ENCODE measurements at places on chromosomes 2 and 18.

DNA sequence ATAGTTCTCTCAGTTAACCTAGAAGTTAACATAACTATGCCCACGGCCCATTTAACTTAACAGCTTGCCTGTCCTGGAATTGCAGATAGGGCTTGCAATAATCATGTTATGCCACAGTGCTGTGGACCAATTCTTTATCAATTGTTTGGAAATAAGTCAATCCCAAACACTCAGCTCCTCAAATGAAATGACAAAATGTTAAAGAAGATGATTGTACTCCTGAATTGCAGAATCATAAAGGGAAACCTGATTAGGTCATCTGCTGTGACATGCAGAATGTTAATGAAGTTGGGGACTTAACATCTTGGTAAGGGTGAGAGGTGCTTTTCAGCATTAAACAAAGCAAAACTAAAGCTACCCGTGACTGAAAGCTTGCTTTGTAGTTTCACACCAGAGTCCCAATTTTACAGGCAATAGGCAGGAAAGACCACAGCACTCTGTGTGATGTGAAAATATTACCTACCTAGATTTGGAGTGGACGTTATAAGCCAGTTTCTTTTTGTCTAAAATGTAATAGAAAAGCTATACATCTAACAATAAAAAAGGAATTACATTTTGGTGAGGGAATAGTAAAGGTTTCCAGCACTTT lies 364.0 kb downstream of the GPD2 start:
- DNase-seq = no peak

DNA sequence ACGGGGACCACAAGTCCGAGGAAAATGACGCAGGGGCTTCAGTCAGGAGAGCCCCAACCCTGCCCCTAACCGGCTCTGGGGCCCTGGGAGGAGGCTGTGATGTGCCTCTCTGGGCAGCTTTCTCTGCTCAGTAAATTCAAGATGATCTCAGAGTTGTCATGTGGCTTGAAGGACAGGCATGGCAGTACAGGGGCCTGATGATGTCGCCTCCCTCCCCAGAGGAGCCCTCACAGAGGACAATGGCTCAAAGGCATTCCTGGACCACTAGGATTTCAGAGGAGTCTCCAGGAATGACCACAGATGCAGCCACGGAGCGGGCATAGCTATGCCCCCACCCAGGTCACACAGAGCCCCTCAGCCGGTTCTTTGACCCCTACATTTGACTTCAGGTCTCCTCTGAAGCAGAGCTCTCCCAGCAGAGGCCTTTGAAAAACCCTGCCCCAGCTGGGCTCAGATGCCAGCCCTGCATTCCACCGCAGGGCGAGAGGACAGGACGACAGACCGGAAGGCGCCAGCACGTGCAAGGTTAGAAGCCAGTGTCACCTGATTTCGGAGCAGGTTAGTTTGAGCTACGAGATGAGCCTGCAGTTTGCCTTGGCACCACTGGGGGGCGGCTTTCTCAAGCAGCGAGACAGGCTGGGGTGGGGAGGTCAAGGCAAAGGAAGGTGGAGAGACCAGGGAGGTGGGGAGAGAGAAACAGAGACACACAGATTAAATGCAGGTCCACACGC lies 39.2 kb downstream of the BIN1 start:
- peak; percentile 69 for DNase-seq

DNA sequence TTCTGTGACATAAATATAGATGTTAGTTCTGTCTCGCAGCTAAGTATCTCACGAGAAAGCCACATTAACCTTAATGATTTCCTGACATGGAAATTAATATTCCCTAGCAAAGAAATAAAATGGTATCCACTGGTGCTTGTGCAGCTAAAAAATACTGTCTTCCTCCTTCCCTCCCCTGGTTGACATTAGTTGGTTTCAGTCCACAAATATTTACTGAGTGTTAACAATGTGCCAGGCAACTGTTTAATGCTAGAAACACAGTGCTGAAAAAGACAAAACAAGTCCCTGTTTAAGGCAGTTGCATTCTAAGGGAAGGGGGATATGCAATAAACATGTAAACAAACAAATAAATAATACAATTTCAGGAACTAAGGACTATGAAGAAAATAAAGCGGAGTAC lies 44.2 kb upstream of the VPS54 start:
- DNase-seq = no peak

DNA sequence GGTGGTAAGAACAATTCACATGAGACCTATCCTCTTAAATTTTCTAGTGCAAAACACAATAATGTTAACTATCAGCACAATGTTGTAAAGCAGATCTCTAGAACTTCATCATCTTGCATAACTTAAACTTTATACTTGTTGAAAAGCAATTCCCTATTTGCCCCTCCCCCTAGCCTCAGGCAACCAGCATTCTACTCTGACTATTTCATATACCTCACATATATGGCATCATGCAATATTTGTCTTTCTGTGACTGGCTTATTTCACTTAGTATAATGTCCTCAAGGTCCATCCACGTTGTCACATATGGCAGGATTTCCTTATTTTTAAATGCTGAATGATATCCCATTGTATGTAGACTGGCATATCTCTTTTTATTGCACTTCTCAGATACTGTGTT lies 86.5 kb downstream of the STRADB start:
- no peak for DNase-seq

DNA sequence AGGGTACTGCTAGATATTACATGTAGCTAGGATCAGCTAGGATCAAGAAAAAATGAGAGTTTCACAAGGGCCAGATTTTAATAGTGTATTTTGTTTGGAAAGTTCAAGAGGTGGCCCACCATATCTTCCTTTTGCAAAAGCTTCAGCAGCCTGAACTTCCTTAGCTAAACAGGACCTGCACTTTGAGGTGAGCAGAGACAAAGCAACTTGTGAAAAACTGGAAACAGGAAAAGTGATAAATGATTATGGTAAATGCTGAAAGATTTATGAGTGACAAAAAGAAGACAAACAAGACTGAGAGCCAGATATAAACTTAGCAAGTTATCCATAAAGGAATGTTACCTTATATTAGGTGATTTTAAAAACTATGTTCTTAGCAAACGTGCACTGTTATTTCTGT lies 123.6 kb downstream of the ZNF521 start:
- no peak for DNase-seq

DNA sequence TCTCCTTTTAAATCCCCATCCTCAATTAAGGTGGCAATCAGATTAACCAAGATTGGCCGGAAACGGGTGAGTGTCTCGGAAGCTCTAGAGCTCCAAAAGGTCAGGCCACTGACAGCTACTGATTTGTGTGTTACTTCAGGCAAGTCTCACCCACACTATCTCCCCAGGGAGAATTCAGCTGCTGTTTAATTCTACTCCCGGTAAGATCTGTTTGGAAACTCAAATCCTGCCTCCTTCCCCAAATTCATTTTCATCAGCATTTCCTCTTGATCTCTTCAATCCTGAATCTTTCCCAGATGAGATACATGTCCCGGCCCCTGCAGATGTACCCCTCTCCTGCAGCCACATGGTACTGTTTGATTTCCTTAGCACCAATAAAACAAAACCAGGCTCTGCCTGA lies 34.9 kb downstream of the EFR3B start:
- DNase-seq = no peak

- no peak for DNase-seq
Measured at GRCh38 chr2:24970483-24971285, 1.1 kb downstream of the DNAJC27 start.

DNA sequence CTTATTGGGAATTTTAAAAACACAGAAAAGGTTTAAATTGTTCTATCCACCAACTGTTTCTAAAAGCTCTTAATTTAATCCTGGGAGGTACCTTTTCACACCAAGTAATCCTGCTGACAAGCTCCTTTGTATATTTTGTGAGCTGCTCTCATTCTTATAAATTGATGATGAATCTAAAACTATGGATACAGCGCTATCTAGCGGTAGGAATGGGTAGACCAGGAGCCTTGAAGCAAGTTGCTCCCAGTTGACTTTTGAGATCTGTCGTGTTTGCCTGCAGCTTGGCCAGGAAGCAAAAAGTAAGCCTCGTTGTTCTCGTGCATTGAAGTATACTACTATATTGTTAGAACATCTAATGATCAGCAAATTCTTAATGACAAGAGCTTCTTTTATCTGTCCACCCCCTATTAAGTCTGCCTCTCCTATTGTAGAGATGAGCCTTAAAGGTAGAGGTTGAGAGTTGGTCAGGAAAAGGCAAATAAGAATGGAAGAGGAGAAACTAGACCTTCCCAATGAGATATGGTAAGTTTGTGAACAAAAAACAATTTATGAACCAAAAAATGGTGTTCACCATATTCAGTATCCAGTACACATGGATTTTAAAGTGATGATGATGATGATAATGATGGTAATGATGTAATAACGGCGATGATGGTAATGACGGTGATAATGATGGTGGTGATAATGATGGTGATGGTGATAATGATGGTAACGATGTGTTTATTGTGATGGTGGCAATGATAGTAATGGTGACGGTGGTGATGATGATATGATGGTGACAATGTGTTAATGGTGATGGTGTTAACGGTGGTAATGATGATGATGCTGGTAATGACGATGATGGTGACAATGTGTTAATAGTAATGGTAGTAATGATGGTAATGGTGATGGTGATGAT lies 212.1 kb upstream of the NCKAP5 start:
- no peak for DNase-seq

GRCh38 chr2:56971383-56971974 lies 787.7 kb downstream of the CCDC85A start:
- no peak for DNase-seq

DNA sequence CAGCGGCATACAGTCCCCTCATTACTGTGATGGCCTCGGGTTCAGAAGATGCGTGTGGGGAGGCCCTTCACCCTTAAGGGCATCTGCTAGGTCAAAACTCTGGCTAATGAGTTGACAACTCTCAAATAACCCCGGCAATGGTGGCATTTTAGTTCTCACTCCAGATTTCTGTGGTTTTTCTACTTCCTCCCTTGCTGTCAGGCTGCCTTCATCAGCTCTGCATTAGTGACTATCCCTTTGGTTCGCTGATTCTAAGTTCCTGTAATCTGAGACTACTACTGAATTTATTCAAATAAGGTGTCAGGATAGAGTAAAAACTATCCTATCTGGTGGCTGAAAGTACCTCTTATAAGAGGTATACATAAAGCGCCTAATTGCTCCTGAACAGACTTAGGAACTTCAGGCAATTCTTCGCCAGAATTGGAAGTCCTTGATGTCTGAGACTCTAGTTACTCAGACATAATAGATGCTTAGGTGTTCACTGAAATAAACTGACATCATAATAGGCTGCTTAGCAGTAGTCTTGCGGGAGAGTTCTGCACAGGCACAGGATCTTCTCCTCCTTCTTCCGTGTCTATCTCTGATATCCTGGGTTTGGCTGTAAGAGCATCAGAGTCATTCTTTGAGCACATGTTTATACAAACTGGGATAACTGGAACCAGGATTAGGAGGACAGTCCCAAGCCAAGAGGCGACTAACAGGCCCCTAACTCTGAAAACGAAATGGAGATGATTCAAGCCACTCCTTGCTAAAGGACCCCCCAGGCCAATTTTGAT lies 194.5 kb downstream of the DNER start:
- no peak for DNase-seq

DNA sequence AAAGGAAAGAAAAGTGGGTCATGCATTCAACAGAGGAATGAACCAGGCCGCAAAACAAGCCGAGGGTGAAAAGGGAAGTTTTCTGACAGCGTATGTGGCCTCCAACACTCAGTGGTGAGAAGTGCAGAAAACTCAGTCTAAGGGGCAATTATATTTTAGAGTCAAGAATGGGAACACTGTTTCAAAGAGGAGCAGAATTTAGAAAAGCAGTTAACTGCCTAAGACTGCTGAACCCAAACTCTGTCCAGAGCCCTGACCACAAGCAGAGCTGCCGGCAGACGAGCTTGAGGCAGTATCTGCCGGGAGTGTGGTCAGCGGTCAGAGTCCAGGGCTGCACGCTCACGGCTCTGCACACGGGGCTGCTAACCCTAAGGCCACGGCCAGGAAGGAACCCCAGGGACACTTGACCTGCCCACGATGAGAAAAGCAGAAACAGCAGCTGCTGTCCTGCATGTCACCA lies 347.0 kb upstream of the ID2 start:
- no peak for DNase-seq

DNA sequence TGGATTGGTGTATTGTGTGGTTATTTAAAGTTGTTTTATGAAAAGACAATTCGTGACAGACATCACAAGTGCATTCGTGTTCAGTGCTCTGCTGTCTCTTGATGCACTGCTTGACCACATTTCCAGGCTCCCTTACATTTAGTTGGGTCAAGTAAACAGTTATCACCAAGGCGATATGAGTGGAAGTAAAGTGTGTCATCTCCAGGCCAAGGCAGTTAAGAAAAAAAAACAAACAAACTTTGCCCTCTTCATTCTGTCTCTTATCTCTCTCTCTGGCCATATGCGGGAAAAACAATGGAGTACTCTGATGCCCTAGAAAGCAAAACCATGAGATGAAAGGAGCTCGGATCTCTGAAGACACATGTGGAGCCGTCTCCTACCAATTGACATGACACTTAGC lies 131.1 kb downstream of the DSEL start:
- no peak for DNase-seq

DNA sequence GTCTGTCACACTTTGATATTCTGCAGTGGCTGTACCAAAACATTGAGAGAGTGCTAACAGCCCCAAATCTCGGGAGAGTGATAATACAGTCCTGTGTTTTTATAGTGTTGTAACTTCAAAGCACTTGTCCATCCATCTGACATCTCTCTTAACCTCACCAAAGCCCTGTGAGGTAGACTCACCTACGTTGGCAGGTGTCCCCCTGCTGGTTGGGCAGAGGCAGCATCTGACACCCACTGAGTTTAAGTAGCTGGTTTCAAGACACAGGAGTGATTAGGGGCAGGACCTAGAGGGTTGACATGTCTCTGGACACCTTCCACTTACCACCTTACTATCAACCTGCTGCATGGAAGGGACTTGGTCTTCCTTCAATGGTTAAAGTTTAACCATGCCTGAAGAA lies 22.9 kb downstream of the COLEC12 start:
- no peak for DNase-seq

DNA sequence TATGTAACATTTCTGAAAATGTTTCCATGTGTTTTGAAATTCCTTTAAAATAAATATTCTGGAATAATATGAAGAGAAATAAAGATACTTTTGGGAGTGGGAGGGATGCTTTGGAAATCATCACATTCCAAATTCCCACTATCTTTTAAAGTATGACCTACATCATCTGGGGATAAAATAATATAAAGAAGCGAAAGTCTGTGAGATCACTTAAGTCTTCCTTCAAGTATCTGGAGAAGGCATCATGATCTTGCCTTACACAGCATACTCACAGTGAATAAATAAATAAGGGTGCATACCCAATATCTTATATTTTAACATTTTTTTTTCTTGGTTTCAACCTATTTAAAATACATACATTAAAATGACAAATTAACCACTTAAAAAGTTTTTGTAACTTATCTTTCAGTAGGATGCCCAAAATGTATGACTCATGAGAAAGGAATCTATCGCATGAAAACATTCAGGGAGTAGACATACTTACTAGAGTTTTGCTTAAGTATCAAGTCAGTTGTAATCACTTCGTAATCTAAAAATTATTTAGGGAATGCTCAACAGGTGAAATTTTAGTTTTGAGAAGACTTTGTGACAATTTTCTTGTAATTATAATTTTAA lies 248.3 kb upstream of the COL3A1 start:
- DNase-seq = no peak

DNA sequence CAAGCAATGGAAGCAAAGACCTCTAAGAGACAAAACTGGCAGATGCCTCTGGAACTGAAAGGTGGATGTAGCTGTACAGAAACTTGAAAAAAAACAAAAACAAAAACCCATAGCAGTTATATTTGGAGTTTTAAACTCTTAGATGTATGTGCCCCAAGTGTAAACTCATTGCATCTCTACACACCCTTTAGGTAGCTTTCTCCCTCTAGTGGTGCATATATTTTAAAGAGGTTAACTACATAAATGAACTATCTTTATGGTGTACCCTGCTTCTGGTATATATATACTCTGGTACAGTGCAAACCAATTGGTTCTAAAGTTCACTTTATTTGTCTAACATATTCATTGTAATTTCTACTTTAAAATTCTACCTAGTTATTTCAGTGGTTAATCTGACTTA lies 518.2 kb downstream of the NRXN1 start:
- DNase-seq = no peak

All from stimulated activated CD4-positive, alpha-beta T cell treated with anti-CD3 and anti-CD28 coated beads, Interleukin-4, amount 100 ng/mL, for 1 hour (primary cell).